Activated CD4-positive, alpha-beta T cell treated with anti-CD3 and anti-CD28 coated beads, Interleukin-2, amount 50 U/mL, for 1 hour (primary cell): ENCODE measurements at places on chromosomes 6 and 20.

DNA sequence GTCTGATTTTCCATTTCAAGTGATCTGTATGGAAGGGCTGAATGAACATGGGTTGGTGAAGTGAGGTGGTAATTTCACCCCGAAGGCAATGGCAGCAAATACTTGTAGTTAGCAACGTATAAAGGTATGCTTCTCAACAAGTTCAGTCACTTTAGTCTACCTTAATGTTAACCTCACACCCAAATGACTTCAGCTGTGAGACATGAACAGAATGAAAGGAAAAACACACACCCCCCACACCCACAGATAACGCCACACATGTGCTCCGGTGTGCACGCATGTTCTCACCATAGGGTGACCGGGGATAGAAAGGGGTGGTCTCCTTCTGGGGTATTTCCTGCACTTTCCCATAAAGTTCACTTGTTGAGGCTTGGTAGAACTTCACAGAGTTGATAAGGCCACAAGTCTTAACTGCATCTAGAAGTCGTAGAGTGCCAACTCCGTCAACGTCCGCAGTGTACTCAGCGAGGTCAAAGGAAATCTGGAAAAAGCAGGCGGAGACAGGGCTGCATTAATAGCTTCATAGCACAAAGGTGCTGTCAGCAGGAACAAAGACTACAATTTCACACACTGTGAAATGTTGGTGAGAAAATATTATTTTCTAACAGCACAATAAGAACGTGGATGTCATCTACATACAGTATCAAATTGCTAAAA is 284.8 kb downstream of the GMDS start:
- DNase-seq, result no peak

DNA sequence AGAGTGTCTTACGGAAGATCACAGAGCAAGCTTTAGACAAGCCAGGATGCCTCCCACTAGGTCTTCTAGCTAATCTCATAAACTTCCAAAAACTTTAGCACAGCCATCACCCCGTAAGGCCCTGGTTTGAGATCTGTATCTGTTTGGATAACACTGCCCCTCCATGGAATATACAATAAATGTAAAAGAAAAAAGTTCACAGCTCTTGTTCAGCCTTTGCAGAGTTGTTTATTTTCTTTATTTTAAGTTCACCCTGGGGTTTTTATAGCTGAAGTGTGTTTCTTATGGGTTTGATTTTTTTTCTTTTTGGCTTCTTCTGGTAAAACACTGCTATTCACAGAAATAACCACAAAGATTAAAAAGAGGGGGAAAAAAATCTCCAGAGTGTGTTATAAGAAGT is 125.6 kb downstream of the EYA2 start:
- no peak for DNase-seq

GRCh38 chr20:33897313-33897912 is 86.3 kb downstream of the CHMP4B start:
- no peak for DNase-seq

GRCh38 chr6:170025341-170025911 is 265.5 kb downstream of the DLL1 start:
- no peak for DNase-seq

DNA sequence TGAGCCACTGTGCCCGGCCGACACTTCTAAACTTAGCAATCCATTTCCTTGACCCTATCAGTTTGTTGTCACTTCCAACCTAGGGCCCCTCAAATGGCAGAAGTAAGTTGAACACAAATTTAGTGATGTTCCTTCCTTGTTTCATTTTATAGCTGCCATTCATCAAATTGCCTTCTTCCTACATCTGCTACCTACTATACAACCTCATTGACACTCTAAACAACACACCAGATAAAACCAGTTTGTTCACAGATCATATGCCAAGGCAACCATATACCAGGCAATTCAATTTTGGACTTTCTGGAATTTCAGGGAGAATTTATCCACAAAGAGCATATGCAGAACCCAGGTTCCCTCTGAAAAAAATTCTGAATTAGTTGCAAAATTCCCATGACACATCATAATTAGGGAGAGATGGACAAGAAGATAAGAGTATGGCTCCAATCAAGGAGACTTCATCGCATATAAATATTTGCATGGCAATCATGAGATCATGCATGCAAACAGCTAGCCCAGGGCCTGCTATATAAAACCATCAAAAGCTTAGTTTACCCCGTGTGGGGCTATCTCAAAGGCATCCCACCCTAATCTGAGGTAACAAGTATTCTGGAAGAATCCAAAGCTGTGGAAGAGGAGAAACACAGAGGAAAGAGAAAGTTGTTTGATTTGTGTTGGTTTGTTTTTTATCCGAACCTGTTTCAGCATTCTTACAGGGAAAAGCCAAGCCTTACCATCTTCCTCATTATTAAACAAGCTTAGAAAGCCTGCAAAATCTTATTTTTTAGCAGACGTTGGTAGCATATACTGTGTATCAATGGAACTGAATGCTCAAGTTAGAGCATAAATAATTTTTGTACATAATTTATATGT is 132.8 kb upstream of the TNFAIP3 start:
- DNase-seq, result no peak

GRCh38 chr6:153729189-153729588 is 309.9 kb upstream of the OPRM1 start:
- DNase-seq, result no peak

- no peak for DNase-seq
These were observed 48.7 kb downstream of the FGD2 start for GRCh38 chr6:37054171-37054570.
